Activated effector memory CD4-positive, alpha-beta T cell treated with Interleukin-2 at 50 U/mL for 16 hours (primary cell): ENCODE measurements at places on chromosomes 16 and 17.

DNA sequence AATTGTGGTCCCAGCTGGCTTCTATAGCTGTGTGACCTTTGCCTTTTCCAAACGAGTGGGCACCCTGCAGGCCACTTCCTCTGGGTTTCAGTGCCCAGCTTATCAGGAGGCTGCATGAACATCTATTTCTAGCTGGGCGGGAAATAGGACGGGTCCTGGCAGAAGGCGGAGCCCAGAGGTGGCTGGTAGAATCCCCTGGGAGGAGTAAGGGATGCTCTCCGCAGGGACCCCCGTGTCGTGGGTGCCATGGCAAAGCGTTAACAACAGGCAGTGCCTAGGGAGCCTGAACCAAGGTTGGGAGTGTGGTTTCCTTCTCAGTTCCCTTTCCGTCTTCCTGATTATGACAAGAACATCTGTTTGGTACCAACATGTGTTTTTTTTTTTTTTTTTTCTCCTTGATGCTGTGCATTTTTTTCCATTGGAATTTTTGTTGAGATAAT lies 58.2 kb downstream of the PLCG2 start:
- DNase-seq = no peak

GRCh38 chr16:66278604-66279262 lies 87.8 kb upstream of the CDH5 start:
- DNase-seq = no peak

GRCh38 chr17:80246726-80247125 lies 13.9 kb upstream of the RNF213 start:
- DNase-seq = no peak

DNA sequence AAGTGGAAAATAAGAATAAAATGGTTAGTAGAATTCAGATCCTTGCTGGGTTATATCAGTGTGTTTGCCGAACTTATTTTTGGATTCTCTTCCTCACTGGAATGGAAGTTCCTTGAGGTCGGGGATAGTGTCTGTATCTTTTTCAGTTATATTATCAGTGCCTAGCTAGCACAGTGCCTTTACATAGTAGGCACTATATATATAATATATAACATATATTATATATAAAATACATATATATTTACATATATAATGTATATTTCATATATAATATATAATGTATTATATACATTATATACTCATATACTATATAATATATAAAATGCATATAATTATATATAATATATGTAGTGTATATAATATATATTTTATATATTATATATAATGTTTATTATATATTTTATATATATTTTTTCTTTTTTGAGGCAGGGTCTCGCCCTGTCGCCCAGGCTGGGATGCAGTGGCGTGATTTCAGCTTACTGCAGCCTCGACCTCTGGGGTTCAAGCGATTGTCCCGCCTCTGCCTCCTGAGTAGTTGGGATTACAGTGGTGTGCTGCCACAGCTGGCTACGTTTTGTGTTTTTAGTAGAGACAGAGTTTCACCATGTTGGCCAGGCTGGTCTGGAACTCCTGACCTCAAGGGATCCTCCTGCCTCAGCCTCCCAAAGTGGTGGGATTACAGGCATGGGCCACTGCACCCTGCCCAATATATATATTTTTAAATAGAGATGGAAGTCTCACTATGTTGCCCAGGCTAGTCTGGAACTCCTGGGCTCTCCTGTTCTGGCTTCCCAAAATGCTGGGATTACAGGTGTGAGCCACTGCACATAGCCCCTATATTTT lies 3.2 kb downstream of the NFATC3 start:
- DNase-seq = no peak

DNA sequence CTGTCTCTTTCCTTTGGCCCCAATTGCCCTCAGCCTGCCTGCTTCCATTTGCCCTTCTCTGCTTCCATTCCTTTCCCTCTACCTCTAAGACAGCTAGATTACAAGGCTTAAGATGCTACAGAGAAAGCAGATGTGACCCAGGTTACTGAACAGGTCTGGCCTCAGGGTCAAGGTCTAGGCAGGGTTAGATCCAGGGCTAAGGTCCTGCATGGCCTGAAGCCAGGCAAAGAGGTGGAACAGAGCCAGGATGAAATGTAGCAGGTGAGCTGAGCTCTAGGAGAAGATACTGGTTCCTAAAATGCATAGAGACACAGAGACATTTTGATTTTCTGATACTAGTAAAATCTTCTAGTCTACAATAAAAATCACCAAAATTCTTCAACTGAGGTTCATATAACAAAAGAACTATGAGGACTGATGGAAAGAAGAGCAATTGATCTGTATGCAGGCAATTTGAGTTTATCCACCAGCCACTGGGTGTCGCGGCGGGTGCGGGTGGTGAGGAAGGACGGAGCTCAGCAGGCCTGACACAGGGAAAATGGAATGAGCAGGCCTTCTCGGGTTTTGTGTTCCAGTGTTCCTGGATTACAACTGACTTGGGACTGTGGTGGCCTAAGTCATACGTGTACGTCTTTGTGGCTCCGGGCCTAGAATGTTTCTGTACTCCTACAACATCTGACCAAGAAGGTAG lies 95.9 kb downstream of the MYH10 start:
- DNase-seq = no peak

- no peak for DNase-seq
Measured at GRCh38 chr16:4407543-4408322, 8.7 kb downstream of the CORO7 start.

DNA sequence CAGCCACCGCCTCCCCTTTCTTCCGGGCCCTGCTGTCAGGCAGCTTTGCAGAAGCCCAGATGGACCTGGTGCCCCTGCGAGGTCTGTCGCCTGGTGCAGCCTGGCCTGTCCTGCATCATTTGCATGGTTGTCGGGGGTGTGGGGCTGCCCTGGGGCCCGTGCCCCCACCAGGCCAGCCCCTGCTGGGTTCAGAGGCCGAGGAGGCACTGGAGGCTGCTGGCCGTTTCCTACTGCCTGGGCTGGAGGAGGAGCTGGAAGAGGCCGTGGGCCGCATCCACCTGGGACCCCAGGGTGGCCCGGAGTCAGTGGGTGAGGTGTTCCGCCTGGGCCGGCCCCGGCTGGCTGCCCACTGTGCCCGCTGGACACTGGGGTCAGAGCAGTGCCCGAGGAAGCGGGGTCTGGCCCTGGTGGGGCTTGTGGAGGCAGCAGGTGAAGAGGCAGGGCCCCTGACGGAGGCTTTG lies 5.5 kb upstream of the TGFB1I1 start:
- no peak for DNase-seq

DNA sequence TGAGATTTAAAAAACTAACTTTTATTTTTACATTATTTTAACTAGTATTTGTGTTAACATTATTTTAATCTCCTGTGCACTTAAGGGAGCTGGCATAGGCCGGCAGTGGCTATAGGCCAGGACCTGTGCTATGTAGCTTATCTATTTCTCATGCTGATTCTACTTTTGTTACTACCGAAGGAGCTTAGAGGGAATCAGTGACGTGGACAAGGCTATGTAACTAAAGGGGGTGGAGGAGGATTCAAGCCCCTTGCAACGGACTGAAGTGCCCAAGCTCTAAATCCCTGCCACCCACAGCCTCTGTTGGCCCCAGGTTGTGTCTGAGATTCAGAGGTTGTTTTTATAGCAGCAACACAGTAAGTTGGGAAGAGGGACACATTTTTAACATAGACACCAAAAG lies 356.4 kb downstream of the WWOX start:
- no peak for DNase-seq

GRCh38 chr17:28219771-28220170 lies 99.2 kb upstream of the TMEM97 start:
- DNase-seq = no peak

- no peak for DNase-seq
Measured at GRCh38 chr16:19396555-19397011, 21.1 kb upstream of the TMC5 start.

DNA sequence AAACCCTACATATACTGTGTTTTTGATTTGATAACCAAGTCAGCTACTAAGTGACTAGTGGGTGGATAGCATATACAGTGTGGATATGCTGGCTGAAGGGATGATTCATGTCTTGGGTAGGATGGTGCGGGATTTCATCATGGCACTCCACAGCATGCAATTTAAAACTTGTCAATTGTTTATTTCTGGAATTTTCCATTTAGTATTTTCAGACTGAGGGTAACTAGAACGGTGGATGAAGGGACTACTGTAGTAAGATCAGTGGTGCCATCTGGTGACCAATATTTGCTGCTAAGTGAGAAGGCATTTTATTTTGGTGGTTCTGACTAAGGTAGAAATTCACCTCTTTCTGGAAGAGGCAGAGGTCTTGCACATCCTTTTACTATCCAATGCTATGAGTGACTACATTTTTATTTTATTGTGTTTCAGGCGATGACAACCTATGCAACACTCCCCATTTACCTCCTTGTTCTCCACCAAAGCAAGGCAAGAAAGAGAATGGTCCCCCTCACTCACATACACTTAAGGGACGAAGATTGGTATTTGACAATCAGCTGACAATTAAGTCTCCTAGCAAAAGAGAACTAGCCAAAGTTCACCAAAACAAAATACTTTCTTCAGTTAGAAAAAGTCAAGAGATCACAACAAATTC lies 3.1 kb downstream of the CDC6 start:
- no peak for DNase-seq

- no peak for DNase-seq
Measured at GRCh38 chr17:37713028-37713431, 31.8 kb downstream of the HNF1B start.

GRCh38 chr16:23504076-23504452 lies 6.2 kb downstream of the GGA2 start:
- no peak for DNase-seq

GRCh38 chr17:61314368-61315078 lies 85.1 kb upstream of the TBX2 start:
- no peak for DNase-seq

DNA sequence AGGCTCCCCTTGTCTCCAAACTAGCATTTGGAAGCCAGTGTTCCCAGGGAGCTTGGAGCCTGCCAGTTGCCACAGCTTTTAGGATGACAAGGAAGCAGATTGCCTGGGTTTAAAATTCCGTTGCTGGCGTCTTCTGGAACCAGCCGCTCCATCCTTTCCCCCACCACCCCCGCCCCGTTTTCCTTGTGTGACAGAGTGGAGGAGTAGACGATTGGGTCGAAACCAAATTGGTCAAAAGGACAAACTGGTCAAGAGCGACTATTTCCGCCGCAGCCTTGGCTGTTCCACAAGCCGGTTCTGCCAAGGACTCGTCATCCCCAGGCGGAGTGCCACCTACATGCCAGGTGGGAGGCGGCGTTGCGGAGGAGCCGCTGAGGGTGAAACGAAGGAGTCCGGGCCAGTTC lies 91.1 kb downstream of the RPA1 start:
- DNase-seq = no peak

- DNase-seq = no peak
Measured at GRCh38 chr16:80671281-80671849, 130.6 kb downstream of the DYNLRB2 start.

- peak; percentile 65 for DNase-seq
Measured at GRCh38 chr17:8163978-8164814, 1.4 kb upstream of the VAMP2 start.

GRCh38 chr16:11621920-11622651 lies 35.4 kb upstream of the LITAF start:
- DNase-seq = peak; percentile 62

DNA sequence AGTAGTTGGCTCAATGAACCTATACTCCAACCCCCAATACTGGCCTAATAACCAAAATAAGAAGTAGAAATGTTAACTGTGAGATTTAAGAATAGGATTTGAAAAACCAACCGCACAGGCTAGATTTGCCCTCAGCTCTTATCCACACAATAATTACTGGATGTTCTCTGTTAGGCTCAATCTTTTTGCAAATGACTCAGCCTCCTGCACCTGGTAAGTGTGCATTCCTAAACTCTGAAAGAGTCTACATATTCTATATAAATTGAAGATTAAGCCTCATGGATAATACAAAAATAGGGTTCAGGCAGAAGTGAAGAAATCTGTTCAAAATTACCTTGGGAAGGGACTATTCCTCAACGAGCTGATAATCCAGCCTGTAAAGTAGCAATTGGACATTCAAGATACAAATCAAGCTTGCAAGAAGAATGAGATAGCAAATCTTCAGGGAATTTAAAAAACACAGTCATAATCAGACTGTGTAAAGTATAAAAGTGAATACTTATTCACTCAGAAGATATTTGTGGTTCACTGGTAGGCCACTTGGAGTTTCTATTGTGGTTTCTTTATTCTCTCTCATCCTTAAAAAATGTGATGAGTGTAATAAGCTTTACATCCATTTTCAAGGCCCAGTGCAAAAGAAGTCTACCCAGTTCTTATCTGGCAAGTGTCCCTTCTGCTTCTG lies 931.9 kb upstream of the SOX9 start:
- no peak for DNase-seq

- no peak for DNase-seq
Measured at GRCh38 chr16:27284865-27285675, 16.5 kb upstream of the NSMCE1 start.

DNA sequence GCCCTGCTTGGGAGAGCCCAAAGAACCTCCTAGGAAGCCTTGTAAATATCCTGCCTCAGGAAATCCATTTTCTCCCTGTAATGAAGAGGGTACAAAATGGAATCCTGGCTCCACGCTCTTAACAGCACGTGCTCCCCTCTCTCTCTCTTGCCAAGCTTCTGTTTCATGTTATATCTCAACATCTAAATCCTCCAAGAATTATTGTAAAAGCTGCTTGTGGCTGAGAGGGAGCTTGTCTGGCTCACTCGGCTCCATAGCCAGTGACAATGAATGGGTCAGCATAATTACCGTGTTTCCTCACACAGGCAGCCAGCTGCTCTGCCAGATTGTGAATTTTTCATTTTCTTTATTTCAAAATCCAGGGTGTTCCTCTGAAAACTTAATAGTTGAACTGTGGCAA lies 317.8 kb downstream of the RBFOX1 start:
- no peak for DNase-seq

GRCh38 chr17:72511874-72512273 lies 391.1 kb downstream of the SOX9 start:
- DNase-seq = no peak

DNA sequence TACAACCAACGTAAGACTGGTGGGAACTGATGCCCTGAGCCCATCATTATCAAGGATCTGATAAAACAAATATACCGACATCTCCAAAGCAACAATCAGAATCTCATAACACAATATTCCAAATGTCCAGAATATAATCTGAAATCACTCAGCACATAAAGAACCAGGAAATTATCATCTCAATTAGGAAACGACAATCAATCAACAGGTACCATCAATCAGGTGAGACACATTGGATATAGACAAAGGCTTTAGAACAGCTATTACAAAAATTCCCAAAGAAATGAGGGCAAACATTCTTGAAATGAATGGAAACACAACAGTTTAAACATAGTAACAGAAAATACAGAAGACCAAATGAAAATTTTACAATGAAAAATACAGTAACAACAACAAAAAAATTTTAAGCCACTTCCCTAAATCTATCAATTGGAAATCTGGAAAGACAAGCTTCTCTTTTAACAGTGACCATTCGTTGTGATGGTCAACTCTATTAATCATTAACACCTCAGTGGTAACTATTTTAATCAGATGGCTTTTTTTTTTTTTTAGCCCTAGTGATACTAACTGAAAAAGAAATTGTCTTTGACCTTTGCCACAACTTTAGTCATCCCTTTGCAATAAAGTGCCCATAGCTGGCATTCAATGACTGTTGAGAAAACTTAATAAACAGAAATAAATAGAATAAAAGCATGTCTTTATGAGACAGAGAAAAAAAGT lies 70.4 kb downstream of the USP32 start:
- no peak for DNase-seq

- no peak for DNase-seq
Measured at GRCh38 chr16:57345021-57345420, 13.6 kb upstream of the CCL22 start.
